Small intestine (tissue), 16 donors: ENCODE measurements at places on chromosomes 7 and 10.
A peak's percentile ranks its signal among the peaks of the same experiment; 100 is the strongest.

- no peak for DNase-seq
- H3K27me3 ChIP-seq = no peaks in the 10 kb centered on the region
- no peak overlapping the region for H3K4me3 ChIP-seq
- H3K36me3 ChIP-seq = no peaks in the 10 kb centered on the region
- H3K27ac ChIP-seq = no peak overlapping the region
- H3K4me1 ChIP-seq = no peaks in the 10 kb centered on the region
Measured at GRCh38 chr10:1515121-1515779, 222.1 kb downstream of the ADARB2 start.

DNA sequence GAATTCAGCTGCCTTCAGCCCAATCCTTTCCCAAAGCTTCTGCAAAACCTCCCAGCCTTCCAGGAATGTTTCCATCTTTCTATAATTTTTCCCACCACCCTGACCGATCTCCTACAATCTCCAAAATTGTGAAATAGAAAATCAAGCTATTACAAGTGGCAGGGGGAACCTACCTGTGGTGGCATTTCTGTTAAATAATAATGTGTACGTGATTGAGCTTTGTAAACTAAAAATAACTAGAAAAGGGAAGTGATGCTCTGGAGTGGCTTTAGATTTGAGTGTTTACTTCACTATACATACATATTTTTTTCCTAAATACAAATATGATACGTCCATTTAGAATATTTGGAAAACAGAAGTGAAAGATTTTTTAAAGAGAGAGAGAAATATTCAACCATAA lies 593.6 kb downstream of the GRM8 start:
- H3K27me3 ChIP-seq = no peaks in the 10 kb centered on the region
- no peak overlapping the region for H3K27ac ChIP-seq
- DNase-seq = no peak
- no peaks in the 10 kb centered on the region for H3K36me3 ChIP-seq

GRCh38 chr7:17530244-17530643 lies 231.8 kb downstream of the AHR start:
- DNase-seq = no peak
- no peaks in the 10 kb centered on the region for H3K27me3 ChIP-seq
- H3K27ac ChIP-seq = no peak overlapping the region
- H3K36me3 ChIP-seq = no peaks in the 10 kb centered on the region
- no peak overlapping the region for H3K4me3 ChIP-seq

GRCh38 chr10:131214521-131215244 lies 96.8 kb downstream of the TCERG1L start:
- no peak overlapping the region for H3K27ac ChIP-seq
- H3K27me3 ChIP-seq = no peaks in the 10 kb centered on the region
- no peaks in the 10 kb centered on the region for H3K36me3 ChIP-seq
- no peak for DNase-seq

GRCh38 chr10:118238573-118239235 lies 103.4 kb downstream of the FAM204A start:
- no peak overlapping the region for H3K4me3 ChIP-seq
- H3K27ac ChIP-seq = no peak overlapping the region
- peaks cover 2% of the 10 kb centered on the region for H3K27me3 ChIP-seq
- no peaks in the 10 kb centered on the region for H3K36me3 ChIP-seq

GRCh38 chr10:23065181-23065948 lies 30.0 kb upstream of the MSRB2 start:
- no peaks in the 10 kb centered on the region for H3K4me1 ChIP-seq
- DNase-seq = peak; percentile 94
- no peaks in the 10 kb centered on the region for H3K36me3 ChIP-seq
- peak overlapping the region; percentile 5 for H3K27ac ChIP-seq
- H3K27me3 ChIP-seq = no peaks in the 10 kb centered on the region

- no peak for DNase-seq
- no peaks in the 10 kb centered on the region for H3K4me1 ChIP-seq
- no peak overlapping the region for H3K27ac ChIP-seq
- no peak overlapping the region for H3K4me3 ChIP-seq
Measured at GRCh38 chr10:90964781-90965465, 44.0 kb upstream of the ANKRD1 start.

- DNase-seq = no peak
- H3K36me3 ChIP-seq = no peaks in the 10 kb centered on the region
- no peaks in the 10 kb centered on the region for H3K27me3 ChIP-seq
- no peak overlapping the region for H3K27ac ChIP-seq
Measured at GRCh38 chr7:117082647-117083046, 129.3 kb downstream of the ST7 start.

GRCh38 chr10:37865264-37865663 lies 7.9 kb upstream of the ZNF248 start:
- no peaks in the 10 kb centered on the region for H3K27me3 ChIP-seq
- no peak overlapping the region for H3K27ac ChIP-seq
- no peak overlapping the region for H3K4me3 ChIP-seq

GRCh38 chr7:15647309-15647708 lies 39.2 kb downstream of the MEOX2 start:
- H3K27ac ChIP-seq = no peak overlapping the region
- H3K27me3 ChIP-seq = no peaks in the 10 kb centered on the region
- no peaks in the 10 kb centered on the region for H3K4me1 ChIP-seq
- DNase-seq = no peak

- H3K27me3 ChIP-seq = peaks cover 12% of the 10 kb centered on the region
- no peak overlapping the region for H3K27ac ChIP-seq
- H3K36me3 ChIP-seq = no peaks in the 10 kb centered on the region
- no peak for DNase-seq
Measured at GRCh38 chr7:128176696-128177095, 64.4 kb upstream of the LEP start.

GRCh38 chr7:129466796-129467195 lies 32.6 kb downstream of the STRIP2 start:
- H3K4me1 ChIP-seq = no peaks in the 10 kb centered on the region
- no peak overlapping the region for H3K4me3 ChIP-seq
- H3K27ac ChIP-seq = no peak overlapping the region
- no peaks in the 10 kb centered on the region for H3K36me3 ChIP-seq
- H3K27me3 ChIP-seq = no peaks in the 10 kb centered on the region

DNA sequence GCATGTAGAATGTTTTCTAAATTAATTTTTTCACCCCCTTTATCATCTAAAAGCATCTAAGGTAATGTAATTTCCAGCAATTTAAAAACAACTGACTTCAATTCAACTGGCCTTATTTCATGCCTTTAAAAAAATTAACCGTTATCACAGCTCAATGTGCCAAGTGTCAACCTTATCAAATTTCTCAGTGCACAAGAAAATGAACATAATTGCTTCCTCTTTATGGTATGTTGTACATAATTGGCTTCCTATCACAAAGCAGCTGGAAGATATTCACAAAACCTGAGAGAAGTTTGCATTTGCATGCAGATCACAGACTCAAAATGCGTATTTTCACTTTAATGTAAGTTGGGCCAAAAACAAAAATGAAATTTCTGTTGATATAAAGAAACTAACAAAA lies 966.4 kb downstream of the GRM8 start:
- H3K4me3 ChIP-seq = no peak overlapping the region
- H3K27ac ChIP-seq = no peak overlapping the region
- H3K36me3 ChIP-seq = no peaks in the 10 kb centered on the region
- H3K4me1 ChIP-seq = no peaks in the 10 kb centered on the region
